Osteocyte (in vitro differentiated cells): ENCODE measurements at places on chromosomes 3 and 15.
A peak's percentile ranks its signal among the peaks of the same experiment; 100 is the strongest.

DNA sequence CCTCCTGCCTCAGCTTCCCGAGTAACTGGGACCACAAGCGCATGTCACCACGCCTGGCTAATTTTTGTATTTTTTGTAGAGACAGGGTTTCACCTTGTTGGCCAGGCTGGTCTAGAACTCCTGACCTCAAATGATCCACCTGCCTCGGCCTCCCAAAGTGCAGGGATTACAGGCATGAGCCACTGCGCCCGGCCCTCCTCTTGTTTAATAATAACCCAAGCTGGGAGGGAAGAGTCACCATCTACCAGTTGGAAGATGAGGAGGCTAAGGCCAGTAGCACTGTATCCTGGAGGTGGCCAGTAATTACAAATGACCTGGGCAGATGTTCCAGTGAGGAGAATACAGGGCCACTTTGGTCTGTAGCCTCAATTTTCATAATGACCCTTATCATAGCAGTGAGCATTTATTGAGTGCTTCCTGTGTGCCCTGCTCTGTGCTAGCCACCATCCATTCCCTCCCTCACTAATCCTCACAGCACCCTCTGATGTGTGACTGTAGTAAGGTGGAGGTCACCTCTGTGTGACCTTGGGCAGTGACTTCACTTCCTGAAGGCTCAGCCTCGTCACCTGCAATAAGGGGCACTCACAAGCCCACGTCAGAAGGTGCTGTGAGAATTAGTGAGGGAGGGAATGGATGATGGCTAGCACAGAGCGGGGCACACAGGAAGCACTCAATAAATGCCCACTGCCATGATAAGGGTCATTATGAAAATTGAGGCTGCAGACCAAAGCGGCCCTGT is 64.2 kb downstream of the ABTB1 start:
- no peak for DNase-seq

GRCh38 chr3:107927361-107928083 is 163.3 kb downstream of the CD47 start:
- DNase-seq = peak; percentile 88

DNA sequence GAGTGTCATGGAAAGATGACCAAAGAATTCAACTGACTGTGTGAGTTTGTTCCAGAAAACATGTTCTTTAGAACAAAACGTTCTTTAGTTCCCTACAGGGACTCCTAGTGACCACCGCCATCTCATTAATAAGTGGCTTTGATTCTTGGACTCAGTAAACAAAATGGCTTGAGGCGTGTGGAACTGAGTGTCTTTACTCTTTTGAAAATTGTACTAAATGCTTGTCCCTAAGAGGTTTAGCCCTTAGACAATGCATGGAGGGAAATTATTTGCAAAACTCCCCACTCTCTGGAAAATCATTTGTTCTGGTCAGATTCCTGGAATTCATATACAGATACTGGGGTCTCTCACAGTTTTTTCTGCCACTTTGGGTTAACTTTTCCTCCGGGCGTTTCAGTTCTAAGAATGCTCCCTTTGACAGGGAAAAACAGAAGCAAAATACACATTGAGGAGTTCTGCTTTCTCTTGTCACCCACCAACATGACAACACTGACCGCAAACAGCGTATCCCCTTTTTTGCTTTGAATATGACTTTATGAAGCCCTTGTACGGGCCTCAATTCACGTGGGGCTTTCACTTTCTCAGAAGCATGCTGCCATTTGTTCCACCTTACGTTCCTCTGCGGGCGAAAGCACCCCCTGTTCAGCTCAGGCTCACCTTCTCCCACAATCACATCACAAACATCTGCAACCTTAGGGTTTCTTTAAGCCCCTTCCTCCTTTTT is 15.3 kb upstream of the NRROS start:
- DNase-seq = no peak

- DNase-seq = no peak
Measured at GRCh38 chr3:152159328-152159727, 109.4 kb upstream of the MBNL1 start.

DNA sequence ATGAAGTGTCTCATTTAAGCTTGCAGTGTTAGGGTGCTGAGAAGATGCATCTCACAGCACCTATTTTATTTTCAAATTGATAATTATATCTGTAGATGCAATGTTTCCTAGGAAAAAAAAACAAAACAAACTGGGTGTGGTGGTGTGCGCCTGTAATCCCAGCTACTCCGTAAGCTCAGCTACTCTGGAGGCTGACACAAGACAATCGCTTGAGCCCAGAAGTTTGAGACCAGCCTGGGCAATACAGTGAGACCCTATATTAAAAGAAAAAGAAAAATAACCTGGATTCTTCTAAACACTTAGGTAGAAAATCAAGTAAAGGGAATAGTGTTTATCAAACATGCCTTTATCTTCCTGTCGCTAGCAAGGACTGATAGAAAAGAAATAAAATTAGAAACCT is 1.9 kb downstream of the MINDY2 start:
- DNase-seq = no peak

DNA sequence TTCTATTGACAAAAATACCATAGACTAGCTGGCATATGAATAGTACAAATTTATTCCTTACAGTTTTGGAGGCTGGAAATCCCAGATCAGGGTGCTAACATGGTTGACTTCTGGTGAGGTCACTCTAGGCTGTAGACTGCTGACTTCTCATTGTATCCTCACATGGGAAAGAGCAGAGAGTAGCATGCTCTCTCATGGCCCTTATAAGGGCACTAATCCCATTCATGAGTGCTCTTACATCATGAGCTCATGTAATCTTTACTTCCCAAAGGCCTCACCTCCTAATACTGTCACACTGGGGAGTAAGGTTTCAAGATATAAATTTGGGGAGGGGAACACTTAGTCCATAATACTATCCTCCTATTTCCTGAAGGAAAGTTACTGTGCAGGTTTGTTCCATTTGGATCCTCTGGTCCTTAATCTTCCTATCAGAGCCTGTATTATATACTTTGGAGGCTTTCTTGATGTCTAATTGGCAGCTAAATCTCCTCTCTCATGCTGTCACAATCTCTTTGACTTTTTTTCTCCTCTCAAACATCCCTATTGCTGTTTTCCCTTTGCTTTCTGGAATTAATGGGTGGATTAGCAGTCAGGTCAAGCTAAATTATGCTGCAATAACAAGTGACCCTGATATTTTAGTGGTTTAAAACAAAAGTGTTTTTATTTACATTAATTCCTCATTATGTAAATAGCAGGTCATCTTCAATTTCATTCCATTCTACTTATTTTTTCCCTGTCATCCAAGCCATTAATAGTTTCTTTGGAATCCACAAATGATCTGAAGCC is 23.1 kb upstream of the LEKR1 start:
- no peak for DNase-seq

DNA sequence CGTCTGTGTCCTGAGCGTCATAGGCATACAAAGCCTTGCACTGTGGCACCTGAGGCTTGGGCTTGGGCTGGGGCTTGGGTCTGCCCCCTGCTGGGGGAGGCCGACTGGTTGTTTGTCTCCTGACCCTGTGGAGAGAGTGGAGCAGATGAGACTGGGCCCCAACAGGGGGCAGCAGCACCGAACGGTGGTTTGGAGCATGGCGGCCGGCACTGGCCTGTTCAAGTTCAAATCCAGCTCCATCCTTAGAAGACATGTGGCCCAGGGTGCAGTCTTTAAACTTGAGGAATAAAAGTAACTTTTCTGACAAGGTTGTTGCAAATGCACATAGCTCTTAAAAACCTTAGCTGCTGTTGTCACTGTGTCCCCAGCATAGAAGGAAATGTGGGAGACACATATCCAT is 33.3 kb downstream of the CCNB2 start:
- DNase-seq = no peak

DNA sequence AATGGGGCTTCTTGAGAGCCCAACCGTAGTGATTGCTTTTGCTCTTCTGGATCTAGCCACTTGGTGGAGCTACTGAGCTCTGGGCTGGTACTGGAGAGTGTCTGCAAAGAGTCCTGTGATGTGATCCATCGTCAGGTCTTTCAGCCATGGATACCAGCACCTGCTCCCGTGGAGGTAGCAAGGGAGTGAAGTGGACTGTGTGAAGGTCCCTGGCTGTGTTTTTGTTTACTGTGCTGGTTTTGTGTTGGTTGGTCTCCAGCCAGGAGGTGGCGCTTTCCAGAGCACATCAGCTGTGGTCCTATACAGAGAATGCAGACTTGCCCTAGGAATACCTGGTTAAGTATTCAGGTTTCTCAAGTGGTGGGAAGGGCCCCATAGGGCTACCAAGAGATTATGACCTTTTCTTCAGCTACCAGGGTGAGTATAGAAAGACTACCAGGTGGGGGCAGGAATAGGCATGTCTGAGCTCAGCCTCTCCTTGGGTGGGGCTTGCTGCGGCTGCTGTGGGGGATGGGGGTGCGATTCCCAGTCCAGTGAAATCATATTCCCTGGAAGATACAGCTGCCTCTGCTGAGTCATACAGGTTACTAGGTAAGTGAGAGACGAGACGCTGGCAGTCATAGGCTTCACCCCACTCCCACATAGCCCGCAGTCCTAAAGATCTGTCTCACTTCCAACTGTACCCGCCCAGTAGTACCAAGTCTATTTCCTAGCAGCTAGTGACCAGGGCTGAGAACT is 733.7 kb downstream of the ZNF385D start:
- DNase-seq = no peak

DNA sequence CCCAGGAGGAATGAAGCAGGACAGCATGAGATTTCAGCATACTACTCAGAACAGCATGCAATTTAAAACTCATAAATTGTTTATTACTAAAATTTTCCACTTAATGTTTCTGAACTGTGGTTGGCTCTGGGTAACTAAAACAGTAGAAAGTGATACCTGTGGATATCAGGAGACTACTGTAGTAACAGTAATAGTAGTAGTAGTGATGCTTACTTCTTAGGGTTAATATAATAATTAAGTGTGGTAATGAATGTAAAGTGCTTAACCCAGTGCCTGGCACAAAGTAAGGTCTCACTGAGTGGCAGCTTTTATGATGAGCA is 117.3 kb downstream of the NR1I2 start:
- DNase-seq = no peak

GRCh38 chr3:10764259-10765051 is 51.6 kb upstream of the SLC6A11 start:
- peak; percentile 82 for DNase-seq

DNA sequence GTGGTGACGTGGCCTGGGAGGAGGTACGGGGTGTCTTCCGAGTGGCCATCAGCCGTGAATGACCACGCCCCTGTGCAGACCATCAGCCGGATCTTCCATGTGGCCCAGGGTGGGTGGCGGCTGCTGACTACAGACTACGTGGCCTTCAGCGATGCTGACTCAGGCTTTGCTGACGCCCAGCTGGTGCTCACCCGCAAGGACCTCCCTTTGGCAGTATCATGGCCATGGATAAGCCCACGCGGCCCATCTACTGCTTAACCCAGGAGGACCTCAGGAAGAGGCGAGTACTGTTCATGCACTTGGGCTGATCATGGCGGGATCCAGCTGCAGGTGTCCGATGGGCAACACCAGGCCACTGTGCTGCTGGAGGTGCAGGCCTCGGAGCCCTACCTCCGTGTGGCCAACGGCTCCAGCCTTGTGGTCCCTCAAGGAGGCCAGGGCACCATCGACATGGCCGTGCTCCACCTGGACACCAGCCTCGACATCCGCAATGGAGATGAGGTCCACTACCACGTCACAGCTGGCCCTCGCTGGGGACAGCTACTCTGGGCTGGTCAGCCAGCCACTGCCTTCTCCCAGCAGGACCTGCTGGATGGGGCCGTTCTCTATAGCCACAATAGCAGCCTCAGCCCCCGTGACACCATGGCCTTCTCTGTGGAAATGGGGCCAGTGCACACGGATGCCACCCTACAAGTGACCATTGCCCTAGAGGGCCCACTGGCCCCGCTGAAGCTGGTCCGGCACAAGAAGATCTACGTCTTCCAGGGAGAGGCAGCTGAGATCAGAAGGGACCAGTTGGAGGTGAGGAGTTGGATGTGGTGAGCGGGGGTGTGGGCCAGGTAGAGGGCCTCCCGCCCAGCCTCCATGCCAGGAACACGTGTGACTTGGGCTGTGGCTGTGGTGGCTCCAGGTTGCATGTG is 178.4 kb downstream of the TBC1D2B start:
- DNase-seq = no peak

DNA sequence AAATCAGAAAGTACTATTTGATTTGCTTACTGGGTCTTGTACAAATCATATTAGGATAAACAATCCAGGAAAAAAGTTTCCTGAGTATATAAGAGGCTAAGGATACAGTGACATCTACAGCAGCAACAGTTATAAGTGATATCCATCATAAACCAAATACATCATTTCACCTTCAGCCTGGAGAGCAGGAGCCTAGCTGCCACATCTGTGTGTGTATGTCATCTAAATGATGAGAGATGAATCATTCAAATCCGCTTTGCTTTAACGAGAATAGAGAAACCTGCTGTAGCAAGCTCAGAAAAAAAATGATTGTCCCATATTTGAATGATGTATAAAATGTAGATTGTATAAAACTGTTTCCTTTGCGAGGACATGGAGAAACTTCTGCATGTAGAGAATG is 841.4 kb downstream of the SI start:
- no peak for DNase-seq

GRCh38 chr3:4821338-4821737 is 157.9 kb upstream of the BHLHE40 start:
- no peak for DNase-seq

DNA sequence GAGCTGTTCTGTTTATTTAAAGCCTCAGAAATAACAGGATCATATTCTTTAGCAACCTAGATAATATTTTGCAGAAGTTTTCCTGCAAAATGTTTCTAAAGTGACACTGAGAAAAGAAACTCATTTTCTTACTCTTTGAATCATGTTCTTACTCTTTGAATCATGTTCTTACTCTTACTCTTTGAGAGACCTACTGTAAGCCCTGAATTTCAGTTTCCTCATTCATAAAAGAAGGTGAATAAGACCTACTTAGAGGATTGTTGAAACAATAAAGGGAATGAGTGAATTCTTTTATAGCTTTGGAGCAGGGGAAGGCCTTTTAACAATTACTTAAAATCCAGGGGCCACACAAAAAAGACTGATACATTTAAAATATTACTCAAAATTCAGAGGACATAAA is 221.7 kb upstream of the CMC1 start:
- no peak for DNase-seq

GRCh38 chr3:177733936-177734335 is 536.7 kb upstream of the TBL1XR1 start:
- no peak for DNase-seq

DNA sequence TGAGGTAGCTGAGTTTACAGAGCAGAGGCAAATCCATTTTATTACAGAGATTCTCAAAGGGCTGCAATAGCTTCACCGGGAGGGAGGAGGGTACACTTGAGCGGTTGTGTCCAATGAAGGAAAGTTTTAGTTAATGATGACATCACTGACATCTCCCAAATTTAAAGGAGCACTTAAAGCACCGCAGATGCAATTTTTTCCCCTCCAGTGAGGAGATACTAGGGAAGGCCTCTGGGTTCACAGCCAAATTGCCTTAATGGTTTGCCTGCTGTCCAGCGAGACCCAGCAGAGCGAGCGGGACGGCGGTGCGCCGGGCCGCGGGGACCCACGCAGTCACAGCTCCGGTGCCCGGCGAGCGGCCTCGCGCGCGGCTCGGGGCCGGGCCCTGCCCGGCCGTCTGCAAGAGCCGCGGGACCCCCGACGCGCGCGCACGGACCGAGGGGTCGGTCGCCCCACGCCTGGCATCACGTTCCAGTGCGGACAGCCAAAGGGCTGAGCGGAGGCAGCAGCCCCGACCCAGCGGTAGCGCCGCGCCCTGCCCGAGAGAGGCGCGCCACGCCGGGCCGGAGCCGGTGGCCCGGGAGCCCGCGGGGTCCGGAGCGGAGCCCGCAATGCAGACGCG is 160.5 kb upstream of the CHRNA7 start:
- DNase-seq = no peak

GRCh38 chr3:132721479-132722164 is 587 bp downstream of the NPHP3 start:
- DNase-seq = peak; percentile 89

- DNase-seq = no peak
Measured at GRCh38 chr3:107994956-107995715, 95.7 kb downstream of the CD47 start.
